ENCODE measurements at places on chromosomes 2 and 18.

GRCh38 chr2:68569604-68570003, 73.8 kb upstream of the PROKR1 start:
- DNase-seq = peak; percentile 40

GRCh38 chr2:232339121-232340081, 39.1 kb upstream of the ALPP start:
- no peak for DNase-seq

DNA sequence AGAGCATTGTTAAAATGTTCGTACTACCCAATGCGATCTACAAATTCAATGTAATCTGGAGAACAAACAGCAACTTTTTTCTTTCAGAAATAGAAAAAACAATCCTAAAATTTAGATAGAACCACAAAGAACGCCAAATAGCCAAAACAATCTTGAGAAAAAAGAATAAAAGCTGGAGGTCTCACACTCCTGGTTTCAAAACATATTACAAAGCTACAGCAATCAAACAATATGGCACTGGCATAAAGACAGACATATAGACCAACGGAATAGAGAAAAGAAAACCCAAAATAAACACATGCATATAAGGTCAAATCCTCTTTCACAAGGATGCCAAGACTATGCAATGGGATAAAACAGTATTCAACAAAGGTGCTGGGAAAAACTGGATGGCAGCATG, 74.5 kb downstream of the MAP4K3 start:
- DNase-seq = no peak

GRCh38 chr2:120887741-120888231, 152.1 kb downstream of the GLI2 start:
- DNase-seq = no peak

DNA sequence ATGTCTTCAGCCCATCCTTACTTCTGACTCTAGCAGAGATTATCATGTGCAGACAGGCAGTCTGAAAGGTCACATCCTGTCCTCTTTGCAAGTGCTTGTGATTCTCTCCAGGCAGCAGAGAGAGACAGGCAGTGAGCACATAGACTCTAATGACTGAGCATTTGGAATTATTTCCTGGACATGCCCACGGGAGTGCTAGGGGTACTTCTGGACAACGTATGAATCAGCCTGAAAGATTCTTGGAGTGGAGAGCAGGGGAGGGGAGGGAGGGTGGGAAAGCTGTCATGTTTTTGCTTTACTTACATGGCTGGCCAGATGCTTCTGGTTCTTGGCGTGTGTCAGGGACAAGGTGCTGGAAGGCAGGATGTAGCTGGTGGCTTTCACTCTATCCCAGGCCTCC, 150.6 kb downstream of the RIF1 start:
- peak; percentile 4 for DNase-seq

GRCh38 chr2:33277002-33277426, 199.4 kb upstream of the RASGRP3 start:
- DNase-seq = no peak

DNA sequence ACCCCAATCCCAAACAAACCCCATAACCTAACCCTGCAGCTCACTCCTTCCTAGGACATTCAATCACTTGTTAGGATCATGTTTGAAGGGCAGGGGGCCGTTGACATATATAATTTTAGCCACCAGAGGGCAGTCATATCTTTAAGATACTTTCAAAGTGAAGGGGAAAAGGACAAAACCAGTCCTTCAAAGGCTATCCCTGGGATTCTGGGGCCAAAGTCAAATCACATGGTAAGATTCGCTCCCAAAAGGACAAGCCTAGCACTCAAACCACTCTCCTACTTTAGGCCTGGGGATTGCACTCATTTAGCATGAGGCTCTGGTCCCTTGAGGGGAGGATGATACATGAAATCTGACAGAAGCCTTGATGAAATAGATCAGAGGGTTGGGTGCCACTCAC, 44.6 kb downstream of the HAUS1 start:
- DNase-seq = peak; percentile 67

- DNase-seq = no peak
Measured at GRCh38 chr2:97701851-97702465, 11.4 kb upstream of the ZAP70 start.

GRCh38 chr18:79740521-79741361, 57.0 kb upstream of the KCNG2 start:
- no peak for DNase-seq
